GM23338 (cell line): ENCODE measurements at places on chromosomes 12 and 14.

GRCh38 chr14:77322250-77322902 lies 1.5 kb downstream of the GSTZ1 start:
- DNase-seq: no peak

GRCh38 chr14:25848601-25849000 lies 749.2 kb downstream of the NOVA1 start:
- DNase-seq: no peak

GRCh38 chr12:13801543-13801942 lies 179.9 kb downstream of the GRIN2B start:
- DNase-seq: no peak

DNA sequence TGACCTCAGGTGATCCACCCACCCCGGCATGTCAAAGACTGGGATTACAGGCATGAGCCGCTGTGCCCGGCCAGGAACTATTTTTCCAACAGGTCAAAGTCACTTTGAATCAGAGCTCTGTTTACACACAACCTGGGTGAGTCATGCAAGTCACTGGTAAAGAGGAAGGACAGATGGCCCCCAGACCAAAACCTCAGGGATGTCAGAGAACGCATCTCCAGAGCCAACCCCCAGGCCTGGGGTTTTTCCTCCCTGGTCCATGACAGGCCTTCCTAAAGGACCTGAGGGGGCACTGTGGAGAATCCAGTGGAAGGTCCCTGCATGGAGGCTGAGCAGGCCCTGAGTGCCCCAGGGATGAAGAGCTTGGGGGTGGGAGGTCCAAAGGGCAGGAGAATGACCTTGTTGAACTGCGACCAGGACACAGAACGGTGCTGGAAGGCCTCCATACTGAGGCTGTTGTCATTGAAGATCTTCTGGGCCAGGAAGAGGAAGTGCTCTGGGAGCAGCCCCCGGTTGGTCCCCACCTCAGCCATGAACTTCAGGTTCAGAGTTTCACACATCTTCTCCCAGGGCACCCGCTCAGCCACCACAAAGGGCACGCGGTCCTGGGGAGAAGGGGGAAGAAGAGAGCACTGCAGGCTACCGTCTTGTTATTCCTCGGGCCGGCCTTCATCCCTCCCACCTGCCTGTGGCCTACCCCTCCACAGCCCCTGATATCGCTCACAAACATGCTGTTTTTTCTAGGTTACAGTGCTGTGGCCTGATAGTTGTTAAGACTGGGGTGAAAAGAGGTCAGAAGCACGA lies 9.1 kb downstream of the STAT6 start:
- no peak for DNase-seq

- DNase-seq: no peak
Observed at GRCh38 chr14:32980902-32981501, 42.3 kb downstream of the NPAS3 start.

- no peak for DNase-seq
Observed at GRCh38 chr14:23173796-23174195, 9.7 kb downstream of the SLC7A8 start.

DNA sequence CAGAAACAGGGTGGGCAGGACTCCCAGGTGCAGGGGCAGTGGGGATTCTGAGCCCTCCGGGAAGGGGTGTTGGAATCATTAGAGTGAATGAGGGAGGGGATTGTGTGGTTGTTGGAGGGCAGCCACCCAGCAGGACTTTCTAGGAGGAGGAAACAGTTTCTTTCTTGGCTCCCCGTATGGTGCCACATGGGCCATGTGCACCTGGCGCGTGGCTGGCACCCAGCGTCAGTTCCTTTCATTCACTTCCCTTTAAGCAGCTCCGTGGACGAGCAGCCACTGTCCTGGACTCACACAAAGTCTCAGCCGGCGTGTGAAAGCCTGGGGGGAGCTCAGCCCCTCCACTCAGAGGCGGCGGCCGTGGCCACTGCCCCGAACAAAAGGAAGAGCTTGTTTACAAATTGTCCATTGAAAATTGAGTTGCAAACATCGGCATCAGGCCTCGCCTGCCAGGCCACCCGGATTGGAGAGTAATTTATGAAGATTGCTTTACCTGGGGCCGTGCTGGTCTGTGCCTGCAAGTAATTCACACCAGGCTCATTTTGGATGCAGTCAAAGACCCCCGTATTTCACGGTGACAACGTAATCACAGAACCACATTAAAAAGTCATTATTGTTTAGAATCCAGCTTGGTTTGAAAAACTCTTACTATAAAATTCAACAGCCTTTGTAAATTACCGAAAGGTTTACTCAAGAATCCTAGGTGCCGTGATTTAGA lies 101.7 kb upstream of the C14orf180 start:
- no peak for DNase-seq
